ENCODE measurements at places on chromosomes 11 and 22.

DNA sequence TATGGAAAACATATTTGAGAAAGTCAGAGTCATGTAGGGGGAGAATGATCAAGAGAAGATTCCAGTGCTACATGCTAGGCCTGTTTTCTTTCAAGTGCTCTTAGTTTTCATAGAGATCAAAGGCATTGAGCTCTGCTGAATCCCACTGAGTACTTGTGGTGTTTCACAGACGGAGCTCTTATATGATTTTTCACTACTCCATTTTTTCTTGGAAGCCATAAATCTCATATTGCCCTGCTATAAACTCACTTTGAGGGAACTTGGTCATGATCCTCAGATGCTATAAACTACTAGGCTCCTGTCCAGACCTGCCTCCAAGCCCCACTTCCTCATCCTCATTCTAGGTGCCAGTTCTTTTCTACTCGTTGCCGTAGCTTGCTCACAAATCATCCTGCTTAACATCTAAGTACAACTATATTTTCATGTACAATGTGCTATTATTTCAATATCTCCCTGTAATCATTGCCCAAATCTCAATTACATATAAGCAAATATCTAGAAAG, 180.8 kb upstream of the CCDC179 start:
- DNase-seq = no peak

- no peak for DNase-seq
Measured at GRCh38 chr22:30872285-30873041, 96.1 kb downstream of the MORC2 start.

- no peak for DNase-seq
Measured at GRCh38 chr11:104844451-104844850, 53.8 kb downstream of the CASP12 start.

DNA sequence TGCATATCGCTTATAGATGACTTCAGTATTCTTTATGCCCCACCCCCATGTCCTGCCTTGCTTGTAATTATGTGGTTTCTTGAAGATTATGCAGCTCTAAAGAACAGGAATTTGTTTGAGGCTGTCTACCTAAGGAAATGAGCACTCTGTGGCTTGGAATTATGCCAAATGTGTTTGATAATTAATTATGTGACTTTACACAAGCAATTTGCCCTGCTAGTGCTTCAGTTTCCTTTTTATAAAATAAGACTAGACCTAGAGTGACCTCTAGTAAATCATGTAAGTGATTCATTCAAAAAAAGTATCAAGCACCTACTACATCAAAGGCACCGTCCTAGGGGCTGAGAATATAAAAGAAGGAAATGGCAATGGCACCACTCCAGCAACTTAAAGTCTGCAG, 491.5 kb upstream of the KIRREL3 start:
- no peak for DNase-seq

DNA sequence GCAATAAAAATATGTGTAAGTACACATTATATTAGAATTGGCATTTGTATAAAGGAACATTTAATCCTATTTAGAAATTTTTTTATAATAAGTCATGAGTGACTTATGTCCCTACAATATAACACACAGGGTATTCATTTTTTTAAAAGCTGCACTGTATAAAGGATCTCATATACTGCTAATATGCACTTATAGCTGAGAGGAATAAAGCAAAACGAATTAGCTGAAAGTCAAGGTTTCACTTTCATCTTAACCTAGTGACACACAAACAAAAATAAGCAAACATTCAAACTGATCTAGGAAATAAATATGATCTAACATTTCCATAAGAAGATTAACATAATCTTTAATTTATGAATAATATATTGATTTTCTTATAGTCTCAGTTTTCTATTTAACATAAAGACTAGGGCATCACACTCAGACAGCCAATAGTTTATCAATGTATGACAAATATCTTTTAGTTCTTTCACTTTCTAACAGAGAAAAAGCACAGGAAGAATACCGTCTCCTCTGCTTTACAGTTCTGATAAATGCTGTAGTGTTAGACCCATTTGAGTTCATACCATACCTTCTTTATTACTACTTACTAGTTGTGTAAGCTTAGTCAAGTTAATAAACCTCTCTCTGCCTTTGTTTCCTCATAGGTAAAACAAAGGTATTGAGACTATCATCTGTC, 42.9 kb downstream of the DCDC1 start:
- no peak for DNase-seq

GRCh38 chr11:57896361-57897145, 127.1 kb upstream of the OR9Q1 start:
- DNase-seq = no peak

GRCh38 chr22:30947816-30948454, 20.6 kb downstream of the MORC2 start:
- DNase-seq = no peak

DNA sequence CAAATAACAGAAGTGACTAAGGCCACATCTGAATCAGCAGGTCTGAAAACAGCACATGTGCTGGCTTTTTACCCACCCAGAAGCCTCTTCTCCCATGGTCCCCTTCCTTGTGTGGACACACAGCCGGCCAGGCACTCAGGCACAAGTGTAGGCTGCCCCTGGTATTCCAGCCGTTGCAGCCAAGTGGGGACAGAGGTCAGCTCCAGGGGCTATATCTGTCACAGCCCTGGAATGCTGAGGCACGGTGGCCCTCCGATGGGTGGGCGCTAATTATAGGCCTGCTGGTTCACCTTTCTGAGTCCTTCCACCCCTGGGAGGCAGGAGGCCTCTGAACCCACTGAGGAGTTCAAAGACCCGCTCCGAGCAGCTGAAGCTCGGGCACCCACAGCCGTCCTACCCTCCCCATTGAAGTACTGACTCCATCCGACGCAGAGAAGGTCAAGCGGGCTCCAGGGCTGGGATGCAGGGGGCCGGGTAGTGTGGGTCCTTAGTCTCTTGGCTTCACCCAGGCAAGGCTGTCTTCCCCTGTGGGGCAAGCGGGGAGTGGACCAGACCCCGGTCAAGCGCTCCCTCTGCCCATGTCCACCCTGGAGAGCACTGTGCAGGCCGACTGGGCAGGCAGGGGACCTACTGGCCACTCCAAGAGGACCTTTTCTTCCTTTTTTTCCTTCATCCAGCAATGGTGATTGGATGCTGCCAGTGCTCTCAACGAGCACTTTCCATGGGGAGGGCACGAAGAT, 14.3 kb downstream of the FGF3 start:
- DNase-seq = no peak

- no peak for DNase-seq
Measured at GRCh38 chr11:12591706-12592105, 82.5 kb upstream of the TEAD1 start.

Measured in nephron progenitor cell (in vitro differentiated cells).